Activated CD4-positive, alpha-beta T cell treated with anti-CD3 and anti-CD28 coated beads, Interleukin-2, amount 50 U/mL, for 4 hours (primary cell): ENCODE measurements at places on chromosomes 6 and 20.

- no peak for DNase-seq
Measured at GRCh38 chr20:14604143-14604542, 266.7 kb upstream of the FLRT3 start.

DNA sequence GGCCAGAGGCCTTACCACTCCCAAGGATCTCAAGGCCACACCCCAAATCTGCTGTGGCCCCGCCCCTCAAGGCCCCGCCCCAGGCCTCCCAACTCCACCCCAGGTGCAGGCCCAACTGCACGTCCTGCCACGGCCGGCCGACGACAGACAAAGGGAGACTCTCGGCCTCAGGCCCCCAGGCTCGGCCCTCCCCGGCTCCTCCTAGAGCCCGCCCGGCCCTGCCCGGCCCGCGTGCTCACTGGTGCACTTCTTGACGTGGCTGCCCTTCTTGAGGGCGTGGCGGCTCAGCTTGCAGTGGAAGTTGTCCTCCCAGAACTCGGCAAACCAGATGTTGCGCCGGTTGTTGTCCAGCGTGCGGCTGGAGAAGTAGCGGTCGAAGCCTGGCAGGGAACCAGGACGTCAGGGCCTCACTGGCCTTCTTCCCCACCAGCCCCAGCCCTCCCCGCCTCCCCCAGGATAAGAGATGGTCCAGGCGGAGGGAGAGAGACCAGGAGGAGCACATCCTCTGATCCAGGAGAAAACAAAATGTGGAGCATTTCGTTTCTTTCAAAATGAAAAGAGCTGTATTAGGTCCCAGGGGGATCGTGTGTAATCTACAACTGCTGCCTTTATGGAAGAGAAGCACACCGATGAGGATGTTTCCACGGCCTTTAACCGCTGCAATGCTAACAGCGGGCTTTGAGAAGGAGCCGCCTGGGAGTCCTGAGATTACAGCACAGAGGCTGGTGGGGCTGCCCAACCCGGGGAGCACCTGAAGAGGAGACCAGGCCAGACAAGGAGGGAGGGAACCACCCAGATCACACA, 89.4 kb downstream of the GRM4 start:
- no peak for DNase-seq

GRCh38 chr6:73637404-73637803, 16.4 kb downstream of the SLC17A5 start:
- no peak for DNase-seq

DNA sequence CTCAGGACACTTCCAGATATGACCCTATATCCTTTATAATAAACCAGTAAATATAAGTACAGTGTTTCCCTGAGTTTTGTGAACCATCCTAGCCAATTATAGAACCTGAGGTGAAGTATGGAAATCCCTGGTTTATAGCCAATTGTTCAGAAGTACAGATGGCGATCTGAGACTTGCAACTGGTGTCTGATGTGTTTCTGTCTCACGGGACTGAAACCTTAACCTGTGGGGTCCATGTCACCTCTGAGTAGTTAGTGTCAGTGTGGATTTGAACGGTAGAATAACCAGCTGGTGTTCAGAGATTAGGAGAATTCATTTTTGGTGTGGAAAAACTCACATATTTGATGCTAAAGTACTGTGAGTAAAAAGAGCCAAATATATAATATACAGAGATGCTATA, 606.6 kb downstream of the MAFB start:
- no peak for DNase-seq

DNA sequence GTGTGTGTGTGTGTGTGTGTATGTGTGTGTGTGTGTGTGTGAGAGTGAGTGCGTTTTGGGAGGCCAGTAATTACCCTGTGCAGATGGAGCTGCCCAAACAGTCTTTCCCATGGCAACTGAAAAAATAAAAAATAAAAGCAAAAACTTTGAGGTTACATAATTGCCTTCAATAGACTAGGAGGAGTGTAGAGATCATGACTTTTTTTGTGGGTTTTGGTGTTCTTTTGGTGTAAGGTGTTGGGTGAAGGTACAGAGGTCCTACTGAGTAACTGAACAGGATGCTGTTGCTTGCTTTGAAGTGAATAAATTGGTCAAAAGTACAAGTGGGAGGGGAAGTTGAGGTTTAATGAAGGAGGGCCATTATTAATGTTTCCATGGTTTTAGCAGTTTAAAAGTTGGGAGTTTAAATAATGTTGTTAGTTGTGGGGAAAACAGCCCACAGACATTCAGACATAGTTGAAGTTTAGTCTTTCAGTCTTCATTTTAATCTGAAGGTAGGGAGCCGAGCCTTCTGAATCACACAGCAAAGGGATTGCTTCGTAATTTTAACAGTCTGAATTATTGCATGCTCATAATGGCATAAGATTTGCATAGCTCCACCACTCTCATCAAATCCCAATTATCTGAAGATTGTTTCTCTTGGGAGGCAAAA, 251.4 kb downstream of the PRL start:
- DNase-seq, result no peak

DNA sequence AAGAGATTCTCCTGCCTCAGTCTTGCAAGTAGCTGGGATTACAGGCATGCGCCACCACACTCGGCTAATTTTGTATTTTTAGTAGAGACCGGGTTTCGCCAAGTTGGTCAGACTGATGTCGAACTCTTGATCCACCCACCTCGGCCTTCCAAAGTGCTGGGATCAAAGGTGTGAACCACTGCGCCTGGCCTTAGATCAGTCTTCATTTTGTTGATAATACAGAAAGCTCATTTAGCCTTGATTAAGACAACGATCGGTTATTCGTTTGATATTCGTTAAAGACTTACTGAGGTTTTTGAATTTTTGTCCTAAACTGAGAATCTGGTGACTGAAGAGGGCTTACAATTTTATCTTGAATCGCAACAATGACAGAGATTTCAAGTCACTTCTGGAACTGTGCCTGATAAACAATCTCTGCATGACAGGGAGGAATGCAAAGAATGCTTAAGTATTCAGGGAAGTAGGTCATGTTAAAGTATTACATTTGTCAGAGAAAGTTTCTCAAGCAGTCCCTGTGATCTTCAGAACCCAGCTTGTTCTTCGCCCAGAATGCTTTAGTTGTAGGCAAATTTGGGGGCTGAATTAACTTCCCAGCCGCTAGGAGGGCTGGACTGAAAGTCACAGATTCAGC, 14.8 kb downstream of the AKAP12 start:
- no peak for DNase-seq

DNA sequence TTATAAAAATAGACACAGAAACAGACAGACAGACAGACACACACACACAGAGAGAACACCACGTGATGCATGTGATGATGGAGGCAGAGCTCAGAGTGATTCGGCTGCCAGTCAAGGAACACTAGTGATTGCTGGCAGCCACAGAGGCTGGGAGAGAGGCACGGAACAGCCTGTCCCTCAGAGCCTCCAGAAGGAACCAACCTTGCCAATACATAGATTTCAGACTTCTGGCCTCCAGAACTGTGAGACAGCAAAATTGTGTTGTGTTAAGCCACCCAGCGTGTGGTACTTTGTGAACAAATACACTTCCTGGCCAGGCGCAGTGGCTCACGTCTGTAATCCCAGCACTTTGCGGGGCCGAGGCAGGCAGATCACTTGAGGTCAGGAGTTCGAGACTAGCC, 9.5 kb upstream of the PARD6B start:
- DNase-seq, result no peak

DNA sequence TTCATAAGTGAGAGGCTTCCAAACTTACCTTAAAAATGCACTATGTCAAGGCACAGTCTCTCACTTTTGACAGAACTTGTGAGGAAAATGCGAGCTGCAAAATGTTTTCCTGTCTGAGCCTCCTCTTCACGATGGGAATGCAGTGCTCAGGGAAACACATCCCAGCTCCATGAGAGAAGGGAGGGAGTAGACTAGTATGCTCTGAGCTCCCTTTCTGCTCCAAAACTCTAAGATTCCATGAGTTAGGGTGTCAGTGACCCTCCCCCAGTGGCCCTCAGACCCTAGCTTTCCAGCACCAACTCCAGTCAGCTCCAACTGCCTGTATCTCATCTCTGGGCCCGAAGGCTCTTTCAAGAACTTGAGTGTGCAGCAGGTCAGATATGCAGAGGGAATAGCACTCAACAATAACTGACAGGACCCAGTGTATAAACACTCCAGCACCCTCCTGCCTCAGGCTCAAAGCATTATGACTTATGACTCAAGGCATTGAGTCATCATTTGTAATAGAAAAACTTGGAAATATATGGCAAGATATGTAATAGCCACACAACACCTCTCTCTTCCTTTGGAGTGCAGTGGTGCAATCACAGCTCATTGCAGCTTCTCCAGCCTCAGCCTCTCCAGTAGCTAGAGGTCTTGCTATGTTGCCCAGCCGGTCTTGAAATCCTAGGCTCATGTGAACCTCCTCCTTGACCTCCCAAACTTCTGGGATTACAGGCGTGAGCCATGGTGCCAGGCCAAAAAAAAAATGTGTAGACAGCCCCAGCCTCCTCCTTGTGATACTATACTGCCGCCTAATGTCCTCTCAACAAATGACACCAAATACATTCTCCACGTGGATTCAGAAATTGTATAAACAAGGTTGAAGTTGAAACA, 16.7 kb upstream of the ENTPD6 start:
- no peak for DNase-seq

GRCh38 chr6:10505529-10505928, 15.6 kb upstream of the GCNT2 start:
- DNase-seq, result no peak

DNA sequence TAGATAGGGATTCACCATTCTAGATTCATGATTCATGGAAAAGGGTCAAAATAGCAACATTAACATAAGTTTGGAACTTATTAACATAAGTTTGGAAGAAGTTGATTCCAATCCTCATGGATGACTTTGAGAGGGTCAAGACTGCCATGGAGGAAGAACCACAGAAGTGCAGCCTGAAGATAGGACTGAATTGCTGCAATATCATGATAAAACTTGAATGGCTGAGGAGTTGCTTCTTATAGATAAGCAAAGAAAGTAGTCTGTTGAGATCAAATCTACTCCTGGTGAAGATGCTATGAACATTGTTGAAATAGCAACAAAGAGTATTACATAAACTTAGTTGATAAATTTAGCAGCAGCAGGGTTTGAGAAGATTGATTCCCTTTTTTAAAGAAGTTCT, 62.2 kb downstream of the GMDS start:
- DNase-seq, result no peak

DNA sequence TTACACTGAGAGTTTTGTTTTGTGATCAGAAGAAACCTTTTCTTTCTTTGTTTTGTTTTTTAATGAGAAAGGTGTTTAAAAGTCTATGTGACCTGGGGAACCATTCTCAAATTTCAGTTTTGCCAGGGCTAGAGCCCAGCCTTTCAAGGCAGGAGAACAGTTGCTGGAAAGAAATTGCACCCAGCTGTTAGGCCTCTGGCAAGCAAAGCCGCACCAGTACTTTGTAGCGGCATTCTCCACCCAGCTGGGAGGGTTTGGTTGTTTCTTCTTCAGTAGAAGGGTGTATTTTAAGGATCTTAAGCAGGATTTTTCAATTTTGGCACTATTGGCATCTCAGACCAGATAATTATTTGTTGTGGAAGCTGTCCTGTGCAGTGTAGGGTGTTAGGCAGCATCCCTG, 16.6 kb upstream of the MAPK13 start:
- no peak for DNase-seq

DNA sequence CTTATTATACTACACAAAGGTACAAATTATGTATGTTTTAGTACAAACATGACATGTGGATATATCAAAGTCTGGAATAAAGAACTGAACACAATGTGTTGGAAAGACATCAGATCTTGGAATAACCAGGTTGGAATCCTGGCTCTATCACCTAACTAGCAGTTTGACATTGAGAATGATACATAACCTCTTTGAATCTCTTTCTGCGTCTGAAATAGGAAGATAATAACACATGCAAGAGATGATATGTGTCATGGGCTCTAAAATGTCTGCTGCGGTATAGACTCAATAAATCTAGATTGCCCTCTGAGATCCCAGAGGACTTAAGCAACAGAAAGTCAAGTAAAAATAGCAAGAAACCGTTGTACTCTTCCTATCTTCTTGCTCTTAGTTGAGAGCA, 66.8 kb upstream of the CCN2 start:
- DNase-seq, result no peak

DNA sequence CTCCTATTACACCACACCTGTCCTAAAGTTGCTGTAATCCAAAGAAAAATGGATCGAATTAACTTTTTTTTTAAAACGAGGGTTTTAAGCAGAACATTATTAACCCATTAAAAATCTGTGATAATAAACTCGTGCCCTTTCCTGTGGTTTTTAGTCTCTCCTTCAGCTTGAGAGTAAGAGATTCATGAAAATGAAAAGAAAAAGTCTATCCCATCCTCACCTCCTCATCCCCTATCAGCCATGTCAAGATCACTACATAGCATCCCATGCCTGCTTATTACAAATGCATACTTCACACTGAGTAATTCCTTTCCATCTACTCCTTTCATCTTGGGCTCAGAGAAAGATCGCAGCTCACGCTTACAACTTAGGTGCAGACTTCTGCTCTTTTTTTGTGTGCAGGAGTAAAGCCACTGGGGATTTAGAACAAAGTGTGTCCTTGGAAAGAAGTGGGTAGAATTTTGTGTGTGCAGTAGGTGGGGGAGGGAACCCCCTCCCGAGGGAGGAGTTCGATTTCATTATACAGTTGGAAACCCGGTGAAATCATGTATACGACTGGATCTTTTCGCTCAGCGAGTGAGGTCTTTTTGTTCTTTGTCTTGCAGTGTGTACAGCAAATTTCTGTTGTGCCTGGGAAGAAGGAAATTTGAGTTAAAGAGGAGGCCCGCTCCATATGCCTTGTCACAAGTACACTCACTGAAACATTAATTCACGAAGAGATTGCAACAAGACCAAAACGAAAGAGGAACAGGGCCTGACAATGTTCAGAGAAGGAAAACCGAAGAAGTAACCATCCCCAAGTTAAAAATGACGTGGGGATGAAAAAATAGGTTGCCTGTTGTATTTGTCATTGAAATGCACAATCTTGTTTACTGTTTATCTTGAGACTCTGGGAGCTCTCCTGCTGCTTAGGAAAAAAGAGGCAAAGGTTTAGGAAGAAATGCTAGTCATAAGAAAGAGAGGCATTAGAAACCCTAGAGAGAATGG, 146.5 kb upstream of the ZNF217 start:
- DNase-seq, result no peak

- no peak for DNase-seq
Measured at GRCh38 chr20:44117296-44118184, 69.4 kb downstream of the JPH2 start.

DNA sequence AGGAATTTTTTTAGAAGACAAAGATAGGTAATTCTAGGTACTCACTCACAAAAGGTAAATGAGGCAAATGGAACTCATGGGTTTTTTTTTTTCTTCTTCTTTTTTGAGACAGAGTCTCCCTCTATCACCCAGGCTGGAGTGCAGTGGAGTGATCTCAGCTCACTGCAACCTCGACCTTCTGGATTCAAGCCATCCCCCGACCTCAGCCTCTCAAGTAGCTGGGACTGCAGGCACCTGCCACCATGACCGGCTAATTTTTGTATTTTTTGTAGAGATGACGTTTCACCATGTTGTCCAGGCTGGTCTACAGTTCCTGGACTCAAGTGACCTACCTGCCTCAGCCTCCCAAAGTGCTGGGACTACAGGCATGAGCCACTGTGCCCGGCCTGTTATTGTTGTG, 126.1 kb downstream of the LRRC1 start:
- DNase-seq, result no peak

DNA sequence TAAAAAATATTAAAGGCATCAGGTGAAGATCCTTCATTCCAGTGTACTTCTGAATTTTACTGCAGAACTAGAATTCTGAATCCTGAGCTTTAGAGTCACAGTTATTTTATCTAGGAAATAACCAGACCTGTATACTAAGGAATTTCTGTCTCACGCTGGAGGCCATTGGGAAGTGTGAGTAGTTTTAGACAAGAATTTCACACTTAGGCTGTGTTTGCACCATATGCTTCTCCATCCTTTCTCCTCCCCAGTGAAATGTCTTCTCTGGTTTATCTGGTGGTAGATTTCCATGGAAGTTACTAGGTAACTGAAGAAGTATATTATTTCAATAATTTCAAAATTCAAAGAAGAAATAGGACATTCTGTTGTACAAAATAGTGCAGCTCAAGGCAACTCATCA, 83.1 kb downstream of the SLC35F1 start:
- DNase-seq, result no peak
